ENCODE measurements at places on chromosomes 13 and 19.
A peak's percentile ranks its signal among the peaks of the same experiment; 100 is the strongest.

DNA sequence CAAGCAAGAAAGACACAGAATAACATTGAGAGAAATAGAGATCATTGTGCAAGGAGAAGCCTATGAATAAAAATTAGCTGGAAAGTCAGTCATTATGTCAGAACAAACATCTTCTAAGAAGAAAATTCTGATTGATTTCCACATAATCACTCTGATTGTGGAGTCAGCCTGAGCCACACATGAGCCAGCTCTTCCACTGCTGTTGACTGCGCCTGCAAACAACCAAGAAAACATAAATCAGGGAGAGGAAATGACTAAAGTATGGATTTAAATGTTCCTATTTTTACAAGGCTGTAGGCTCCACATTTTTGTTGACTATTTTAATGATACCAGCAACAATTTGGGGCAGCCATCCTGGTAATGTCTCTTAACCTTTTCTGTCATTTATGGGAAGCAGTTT is 962.3 kb downstream of the EFNB2 start:
- peak; percentile 53 for DNase-seq

- no peak for DNase-seq
These were observed 1485.3 kb downstream of the PCDH9 start for GRCh38 chr13:65744836-65745235.

- no peak for DNase-seq
These were observed 16.2 kb upstream of the IFT88 start for GRCh38 chr13:20550799-20551198.

- no peak for DNase-seq
These were observed 9.4 kb upstream of the PAN3 start for GRCh38 chr13:28128926-28129325.

GRCh38 chr19:44954278-44954648 is 917 bp upstream of the CLPTM1 start:
- no peak for DNase-seq

DNA sequence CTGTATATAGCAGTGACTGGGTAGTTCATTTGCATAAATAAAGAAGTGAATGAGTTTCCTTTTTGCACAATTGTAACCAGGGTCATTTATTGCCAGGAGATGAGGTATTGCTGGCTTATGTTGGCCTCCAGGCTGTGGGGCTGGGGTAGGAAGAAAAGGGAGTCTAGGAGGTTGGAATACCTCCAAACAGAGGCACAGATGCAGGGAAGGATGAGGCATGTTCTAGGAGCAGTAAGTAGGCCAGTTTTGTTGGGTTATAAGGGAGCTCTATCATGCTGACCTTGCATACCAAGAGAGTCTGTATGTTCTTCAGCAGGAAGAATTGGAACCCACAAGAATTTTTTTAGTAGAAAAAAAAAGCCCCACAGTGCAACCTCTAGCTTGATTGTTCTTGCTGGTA is 17.2 kb upstream of the CYSLTR2 start:
- DNase-seq: peak; percentile 83

DNA sequence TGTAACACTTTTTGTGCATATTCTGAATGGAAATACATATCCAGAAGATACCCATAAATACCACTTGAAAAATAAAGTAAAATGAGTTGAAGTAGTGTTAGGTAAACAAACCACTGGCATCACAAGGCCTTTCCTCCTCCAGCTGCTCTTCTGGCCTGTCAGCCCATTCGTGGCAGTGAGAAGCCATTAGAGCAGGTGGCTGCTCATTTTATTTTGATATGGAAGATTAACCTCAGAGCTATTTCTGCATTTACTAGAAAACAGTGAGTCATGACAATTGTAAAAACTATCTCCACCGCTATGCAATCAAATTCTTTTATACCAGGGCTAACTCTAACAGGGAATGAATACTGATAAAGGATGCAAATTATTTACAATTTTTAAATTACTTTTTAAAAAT is 2898.1 kb downstream of the PCDH9 start:
- no peak for DNase-seq

GRCh38 chr13:29952245-29952644 is 101.8 kb upstream of the UBL3 start:
- DNase-seq: no peak

DNA sequence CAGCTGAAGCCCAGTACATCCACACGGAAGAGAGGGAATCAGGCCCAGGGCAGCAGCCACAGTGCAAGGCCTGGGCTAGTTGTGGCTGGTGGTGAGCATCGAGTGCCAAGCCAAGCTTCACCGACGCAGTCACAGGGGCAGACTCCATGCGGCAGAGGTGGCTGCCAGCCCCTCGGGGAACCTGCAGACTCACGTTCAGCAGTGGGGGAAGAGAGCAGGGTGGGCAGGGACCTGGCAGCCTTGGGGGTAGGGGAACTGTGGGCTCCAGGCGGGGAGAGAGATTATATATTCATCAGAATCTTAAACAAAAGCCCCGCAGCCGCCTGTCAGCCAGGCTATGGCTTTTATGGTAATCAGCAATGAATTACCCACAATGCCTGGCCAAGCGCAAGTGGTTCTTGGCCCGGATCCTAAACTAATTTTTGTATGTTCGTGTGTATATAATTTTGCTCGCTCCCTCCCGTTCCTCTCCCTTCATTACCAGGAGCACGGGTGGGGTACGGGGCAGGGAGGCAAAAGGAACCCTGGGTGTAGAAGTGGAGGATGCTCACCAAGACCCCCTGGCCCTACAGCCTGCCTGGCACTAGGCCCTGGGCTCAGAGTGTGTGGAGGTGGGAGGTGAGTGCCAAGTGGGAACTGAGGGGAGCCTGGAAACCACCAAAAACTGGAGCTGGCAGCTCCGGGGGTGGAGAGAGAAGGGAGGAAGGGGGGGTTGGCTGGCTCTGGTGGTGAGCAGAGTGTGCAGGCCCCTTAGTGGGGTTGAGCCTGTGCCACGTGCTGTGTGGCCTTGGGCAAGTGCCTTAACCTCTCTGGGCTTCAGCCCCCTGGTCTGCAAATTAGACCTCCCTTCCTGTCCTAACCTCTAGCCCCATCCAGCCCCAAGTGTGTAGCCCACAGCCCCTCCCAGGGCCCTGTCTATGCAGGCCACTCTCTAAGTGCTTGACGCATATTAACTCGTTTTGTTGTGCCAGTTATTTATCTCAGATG is 31.9 kb downstream of the PTPRS start:
- no peak for DNase-seq

DNA sequence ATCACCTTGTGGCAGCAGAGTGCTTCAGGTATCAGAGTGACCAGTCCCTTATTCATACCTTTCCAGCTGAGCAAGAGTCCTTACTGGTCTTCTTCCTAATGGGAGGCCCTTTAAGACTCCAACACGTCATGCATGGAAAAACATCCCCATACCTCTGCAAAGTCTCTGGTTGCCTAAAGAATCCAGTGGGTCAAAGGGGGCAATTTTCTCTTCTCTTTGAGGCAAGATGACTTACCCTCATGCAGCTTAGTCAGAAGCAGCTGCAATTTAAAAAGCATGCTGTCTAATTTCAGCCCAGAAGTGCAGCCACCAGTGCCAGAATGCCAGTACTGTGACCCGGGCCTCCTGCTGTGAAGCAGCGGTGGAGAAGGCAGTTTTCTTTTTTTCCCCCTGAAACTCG is 18.7 kb downstream of the PPP5C start:
- no peak for DNase-seq

DNA sequence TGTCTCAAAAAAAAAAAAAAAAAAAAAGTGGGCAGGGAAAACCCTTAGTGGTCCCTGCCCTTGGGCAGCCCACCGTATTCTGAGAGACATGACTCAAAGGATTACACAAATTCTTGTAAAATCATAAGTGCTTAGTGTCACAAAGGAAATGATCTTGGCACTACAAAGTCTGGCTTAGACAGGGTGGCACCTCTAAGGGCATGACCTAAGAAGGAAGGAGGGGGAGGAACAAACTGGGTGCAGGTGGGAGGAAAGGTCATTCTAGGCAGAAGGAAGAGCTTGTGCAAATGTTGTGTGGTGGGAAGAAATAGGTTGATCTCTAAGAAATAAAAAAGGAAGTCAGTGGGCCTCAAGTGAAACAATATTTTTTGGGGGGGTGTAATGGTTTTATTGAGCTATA is 10.4 kb downstream of the PNPLA6 start:
- DNase-seq: no peak

DNA sequence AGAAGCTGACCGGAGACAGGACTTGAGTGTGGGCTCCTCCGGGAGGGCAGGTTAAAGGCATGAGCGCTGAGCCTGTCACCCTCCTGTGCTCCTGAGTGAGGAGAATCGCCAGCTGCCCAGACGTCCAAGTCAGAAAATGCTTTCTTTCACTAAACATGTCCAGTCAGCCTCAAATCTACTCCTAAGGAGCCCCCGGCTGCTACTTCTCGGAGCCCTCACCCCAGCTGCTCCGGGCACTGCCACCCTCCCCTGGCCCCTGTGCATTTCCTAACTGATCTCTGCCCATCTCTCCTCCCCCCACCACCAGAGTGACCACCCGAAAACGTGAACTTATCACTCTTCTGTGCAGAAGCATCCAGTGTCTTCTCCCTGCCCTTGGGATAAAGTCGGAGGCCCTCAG is 277.5 kb upstream of the SOX1 start:
- no peak for DNase-seq

GRCh38 chr19:55041627-55042343 is 3.7 kb upstream of the GP6 start:
- DNase-seq: no peak

GRCh38 chr19:34171539-34171876 is 796 bp upstream of the LSM14A start:
- DNase-seq: peak; percentile 79

DNA sequence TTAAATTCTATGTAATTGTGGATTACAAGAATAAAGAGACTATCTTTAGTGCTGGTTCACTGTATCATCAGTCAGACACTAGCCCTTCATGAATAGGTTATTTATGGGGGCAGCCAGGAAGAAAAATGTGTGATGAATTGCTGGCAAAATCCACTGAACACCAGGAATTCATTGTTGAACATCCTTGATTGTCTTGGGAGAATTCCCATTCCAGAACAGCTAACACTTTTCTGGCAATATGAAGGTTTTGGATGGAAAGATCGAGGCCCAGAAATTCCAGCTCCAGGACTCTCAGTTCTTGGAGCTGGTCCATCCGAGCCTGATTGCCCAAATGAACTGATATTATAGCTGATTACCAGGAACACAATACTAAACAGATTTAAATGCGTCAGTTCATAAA is 11.5 kb upstream of the SPART start:
- DNase-seq: no peak

DNA sequence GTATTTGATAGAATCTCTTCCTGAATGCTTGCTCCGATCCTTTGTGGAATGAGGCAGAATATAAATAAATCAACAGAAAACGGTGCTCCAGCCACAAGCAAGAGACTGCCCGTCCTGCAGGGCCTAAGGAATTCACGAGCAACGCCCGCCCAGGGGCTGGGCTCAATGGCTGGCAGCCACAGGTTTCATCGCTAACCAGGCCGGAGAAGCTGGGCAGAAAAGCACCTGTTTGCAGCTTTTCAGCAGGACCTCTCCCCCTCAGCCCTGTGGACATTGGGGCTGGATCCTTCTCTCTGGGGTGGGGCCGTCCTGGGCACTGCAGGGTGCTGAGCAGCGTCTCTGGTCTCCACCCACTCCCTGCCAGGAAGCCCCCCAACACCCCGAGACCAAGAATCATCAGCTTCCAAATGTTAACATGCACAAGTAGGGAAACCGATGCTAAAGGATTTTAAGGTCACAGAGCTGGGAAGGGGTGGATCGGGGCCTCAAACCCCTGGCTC is 102.5 kb downstream of the GADD45B start:
- peak; percentile 67 for DNase-seq

DNA sequence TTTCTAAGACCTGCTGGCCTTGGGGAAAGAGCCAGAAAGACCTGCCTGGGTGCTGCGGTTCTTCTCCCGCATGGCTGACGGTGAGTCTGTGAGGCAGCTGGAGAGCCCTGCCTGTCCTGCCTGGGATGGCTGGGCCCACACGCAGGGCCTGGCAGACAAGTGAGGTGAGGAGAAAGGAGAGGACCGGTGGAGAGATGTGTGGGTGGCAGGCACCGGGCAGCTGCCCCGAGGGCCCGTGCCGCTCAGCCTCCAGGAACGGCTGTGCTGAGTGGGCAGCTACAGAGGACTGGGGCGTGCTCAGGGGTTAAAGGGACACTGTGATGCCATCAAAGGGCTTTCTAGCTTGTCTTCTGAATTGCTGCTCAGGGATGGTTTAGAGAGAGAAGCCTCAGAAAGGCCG is 53.8 kb downstream of the MLLT1 start:
- no peak for DNase-seq

GRCh38 chr13:20045950-20046548 is 87.5 kb downstream of the ZMYM2 start:
- DNase-seq: no peak

GRCh38 chr13:51959773-51960172 is 51.5 kb downstream of the ATP7B start:
- no peak for DNase-seq

GRCh38 chr13:32838945-32839344 is 177.3 kb upstream of the KL start:
- peak; percentile 90 for DNase-seq

- DNase-seq: no peak
These were observed 141.6 kb downstream of the FGF14 start for GRCh38 chr13:102260256-102260655.

- DNase-seq: no peak
These were observed 96.7 kb downstream of the CRYL1 start for GRCh38 chr13:20428666-20429644.

- DNase-seq: no peak
These were observed 8.1 kb upstream of the SERPINE3 start for GRCh38 chr13:51331354-51331861.

GRCh38 chr19:29002336-29002735 is 210.6 kb downstream of the UQCRFS1 start:
- no peak for DNase-seq

GRCh38 chr13:20495087-20496023 is 30.3 kb downstream of the CRYL1 start:
- DNase-seq: peak; percentile 70

DNA sequence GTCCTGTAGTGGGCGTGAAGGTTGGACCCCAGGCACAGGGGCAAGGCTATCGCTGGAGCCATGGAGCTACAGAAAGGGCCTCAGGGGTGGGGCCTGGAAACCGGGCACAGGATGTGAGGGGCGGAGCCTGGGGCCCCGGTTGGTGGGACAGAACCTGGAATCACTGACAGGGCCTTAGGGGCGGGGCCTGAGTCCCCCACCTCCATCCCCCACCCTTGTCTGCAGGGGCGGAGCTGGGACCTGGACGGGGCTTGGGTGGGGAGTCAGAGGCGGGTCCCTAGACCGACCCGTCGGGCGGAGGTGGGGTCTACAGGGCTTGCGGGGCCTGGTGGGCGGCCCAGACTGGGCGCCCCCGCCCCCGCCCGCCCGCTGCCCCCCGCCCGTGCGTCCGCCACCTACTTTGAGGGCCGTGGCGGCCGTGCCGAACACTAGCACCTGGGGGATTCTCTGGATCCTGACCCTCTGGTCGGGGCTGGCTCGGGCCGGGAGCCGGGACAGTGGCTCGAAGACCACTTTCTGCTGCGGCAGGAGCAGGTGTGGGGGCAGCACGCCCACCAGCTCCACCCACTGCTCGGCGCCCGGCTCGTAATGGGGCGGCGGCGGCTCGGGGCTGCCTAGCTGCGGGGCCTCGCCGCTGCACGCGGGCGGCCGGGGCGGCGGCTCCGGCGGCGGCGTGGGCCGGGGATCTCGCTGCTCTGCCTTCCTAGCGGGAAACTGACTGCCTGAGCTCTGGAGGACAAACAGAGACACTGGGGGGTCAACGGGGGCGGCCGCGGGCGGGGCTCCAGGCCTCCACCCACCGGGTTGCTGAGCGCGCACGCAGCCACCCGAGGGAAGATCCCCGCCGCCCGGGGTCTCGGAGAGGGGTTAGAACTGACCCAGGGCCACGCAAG is 26.3 kb downstream of the DCAF15 start:
- DNase-seq: peak; percentile 75

- DNase-seq: no peak
These were observed 306.6 kb downstream of the ATP8A2 start for GRCh38 chr13:25678398-25678797.

Measured in mesenchymal stem cell (in vitro differentiated cells and primary cell).